A549 (cell line): ENCODE measurements at places on chromosomes 7 and 10.

DNA sequence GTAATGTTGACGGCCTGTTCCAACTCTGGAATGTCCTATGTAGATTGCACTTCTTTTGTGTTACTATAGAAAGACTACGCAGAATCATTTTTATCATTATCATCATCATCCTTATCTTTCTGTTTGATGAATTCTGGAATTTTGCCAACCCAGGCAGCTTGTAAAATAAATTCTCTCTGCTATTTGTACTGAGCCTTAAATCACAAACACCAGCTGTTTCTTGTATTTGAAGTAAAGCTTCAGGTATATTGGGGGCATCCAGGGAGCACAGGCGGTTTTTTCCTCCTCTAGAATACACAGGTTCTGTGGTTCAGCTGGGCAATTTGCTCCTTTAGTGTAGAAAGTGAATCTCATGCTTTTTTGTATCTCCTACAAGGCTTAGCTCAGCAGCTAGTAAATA, 14.9 kb upstream of the CPA5 start:
- no peak for DNase-seq

- DNase-seq, result no peak
Observed at GRCh38 chr10:126839094-126839761, 66.0 kb upstream of the DOCK1 start.

GRCh38 chr7:145633513-145633912, 483.1 kb upstream of the CNTNAP2 start:
- no peak for DNase-seq

GRCh38 chr10:74150204-74150989, at the start of gene AP3M1:
Gene AP3M1 (minus strand): TSS chr10:74150828. CDS start chr10:74138379, 12,449 bp downstream.
- peak; percentile 89 for DNase-seq

DNA sequence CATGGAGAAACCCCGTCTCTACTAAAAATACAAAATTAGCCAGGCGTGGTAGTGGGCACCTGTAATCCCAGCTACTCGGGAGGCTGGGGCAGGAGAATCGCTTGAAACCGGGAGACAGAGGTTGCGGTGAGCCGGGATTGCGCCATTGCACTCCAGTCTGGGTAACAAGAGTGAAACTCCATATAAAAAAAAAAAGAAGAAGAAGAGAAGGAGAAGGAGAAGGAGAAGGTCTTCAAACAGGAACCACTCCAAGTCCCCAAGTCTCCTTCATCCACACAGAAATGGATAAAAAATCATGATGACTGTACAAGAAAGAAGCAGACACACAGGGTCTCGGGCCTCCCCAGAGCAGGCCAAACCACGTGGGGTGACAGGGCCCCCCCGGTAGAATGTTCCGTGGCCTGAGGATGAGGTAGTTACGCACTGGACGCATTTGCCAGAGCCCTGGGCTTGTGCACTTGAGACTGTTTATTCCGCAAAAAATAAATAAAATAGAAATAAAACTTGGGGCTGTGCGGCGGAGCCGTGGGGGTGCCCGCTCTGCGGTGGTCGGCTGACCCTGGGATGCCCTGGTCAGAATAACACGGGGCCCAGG, 15.8 kb downstream of the VENTX start:
- no peak for DNase-seq

GRCh38 chr10:62860946-62861345, 44.8 kb upstream of the EGR2 start:
- DNase-seq, result no peak

DNA sequence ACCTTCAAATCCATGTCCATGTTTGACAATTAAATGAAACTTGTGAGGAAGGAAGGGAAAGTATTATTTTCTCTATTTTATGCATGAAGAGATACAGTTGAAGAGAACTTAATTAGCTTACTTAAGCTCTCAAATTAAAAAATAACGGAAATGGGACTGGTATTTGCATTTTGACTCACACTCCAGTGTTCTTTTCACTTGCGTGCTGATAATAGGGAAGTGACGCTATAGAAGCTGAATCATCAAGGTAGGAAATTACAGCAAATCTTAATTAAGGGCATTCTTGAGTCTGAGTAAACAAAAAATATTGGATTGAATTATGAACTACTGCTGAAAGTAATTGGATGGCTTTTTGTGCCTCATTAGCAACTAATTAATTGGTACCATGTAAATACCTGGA, 44.0 kb upstream of the NPVF start:
- no peak for DNase-seq
